ENCODE measurements at places on chromosomes 3 and 15.

GRCh38 chr3:150433347-150433746 is 25.2 kb downstream of the TSC22D2 start:
- no peak for DNase-seq

DNA sequence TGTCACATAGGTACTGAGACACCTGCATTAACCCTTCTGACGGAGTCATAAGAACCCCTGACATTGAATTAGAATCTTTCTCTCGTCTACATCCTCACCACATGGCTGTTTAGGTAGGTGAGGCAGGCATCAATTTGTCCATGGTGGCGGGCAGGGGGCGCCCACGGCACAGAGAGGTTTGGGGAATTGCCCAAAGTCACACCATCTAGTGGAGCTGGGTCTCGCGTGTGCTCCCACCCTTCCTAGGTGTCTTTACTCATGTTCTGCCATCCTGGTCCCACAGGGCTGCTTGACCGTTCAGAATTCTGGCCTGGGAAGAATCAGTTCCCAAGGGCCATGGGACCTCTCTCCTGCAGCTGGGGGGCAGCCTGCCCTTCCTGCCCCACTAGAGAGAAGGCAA is 14.7 kb upstream of the DLL4 start:
- DNase-seq = no peak

DNA sequence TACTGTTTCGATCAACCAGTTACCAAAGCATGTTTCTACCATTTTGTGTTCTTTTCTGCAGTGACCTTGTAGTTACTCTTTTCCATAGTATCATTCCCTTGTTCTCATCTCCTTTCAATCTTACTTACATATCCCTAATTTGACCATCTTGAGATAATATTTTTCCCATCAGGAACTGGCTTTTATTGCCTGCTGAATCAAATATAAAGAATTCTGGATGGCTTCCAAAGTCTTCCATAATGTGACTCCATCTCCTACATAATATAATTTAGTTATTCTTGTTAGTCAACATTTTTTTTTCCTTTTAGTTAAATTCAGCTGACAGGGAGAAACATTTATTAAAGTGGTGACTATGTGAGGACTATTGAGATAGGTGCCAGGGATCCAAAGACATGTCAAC is 7.0 kb downstream of the USP8 start:
- no peak for DNase-seq

GRCh38 chr3:51173518-51174271 is 211.4 kb upstream of the MANF start:
- no peak for DNase-seq

DNA sequence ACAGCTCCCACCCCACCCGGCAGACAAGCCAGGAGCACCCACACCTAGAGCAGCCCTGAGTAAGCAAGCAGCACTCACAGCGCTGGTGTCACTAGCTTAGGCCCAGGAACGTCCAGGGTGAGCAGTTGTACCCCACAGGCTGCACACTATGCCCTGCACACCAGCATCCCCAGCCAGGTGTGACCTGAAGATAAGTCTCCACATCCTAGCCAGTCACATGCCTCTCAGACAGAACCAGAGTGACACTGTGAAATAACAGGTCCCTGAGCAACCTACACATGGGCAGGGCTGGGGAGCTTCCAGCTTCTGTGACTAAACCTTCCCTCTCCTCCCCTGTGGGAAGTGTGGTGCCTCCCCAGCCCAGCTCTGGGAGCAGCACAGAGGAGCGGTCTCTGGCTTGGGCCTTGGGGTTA is 253.6 kb downstream of the UACA start:
- no peak for DNase-seq

GRCh38 chr15:86362555-86362954 is 282.9 kb downstream of the AGBL1 start:
- DNase-seq = no peak

DNA sequence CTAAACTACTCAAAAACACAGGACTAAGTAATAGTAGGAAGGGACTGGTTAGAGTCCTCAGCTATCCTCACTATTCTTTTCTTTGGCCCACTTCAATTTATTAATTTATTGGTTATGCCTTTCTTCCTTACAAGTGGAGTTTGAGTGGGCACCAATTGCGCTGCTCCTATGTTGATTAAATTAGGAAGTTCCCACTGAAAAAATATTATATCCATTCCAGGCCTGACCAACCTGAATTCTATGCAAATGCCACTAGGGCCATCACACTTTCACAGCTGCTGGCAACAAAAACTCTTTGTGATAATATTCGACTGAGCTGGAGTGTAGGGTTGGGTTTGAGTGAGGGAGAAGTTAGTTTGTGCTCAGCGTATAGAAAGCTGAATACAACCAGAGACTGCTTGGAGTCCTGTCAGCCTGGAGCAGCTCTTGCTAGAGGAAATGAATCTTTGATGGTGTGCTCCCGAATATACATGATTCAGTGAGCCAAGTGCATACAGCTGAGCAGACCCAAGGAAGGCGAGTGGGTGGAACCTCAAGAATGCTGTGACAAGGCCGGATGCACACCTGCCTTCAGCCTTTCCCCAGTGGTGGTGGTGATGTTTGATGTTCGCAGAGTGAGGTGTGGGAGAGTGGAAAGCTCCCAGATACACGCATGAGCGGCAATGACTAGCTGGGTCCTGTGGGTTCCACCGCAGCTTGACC is 1.5 kb downstream of the ARHGEF3 start:
- no peak for DNase-seq
